ENCODE measurements at places on chromosomes 13 and 19. TPM values are rescaled to one million over a fixed set of nuclear protein-coding genes. Genes with fewer than 3 reads are reported as not detected.

The DCT gene
- not detected for total RNA-seq

The ZNF93 gene
- 2.7 TPM for total RNA-seq

GRCh38 chr13:87089391-87089790, 581.8 kb upstream of the SLITRK5 start:
- DNase-seq: peak; percentile 54

DNA sequence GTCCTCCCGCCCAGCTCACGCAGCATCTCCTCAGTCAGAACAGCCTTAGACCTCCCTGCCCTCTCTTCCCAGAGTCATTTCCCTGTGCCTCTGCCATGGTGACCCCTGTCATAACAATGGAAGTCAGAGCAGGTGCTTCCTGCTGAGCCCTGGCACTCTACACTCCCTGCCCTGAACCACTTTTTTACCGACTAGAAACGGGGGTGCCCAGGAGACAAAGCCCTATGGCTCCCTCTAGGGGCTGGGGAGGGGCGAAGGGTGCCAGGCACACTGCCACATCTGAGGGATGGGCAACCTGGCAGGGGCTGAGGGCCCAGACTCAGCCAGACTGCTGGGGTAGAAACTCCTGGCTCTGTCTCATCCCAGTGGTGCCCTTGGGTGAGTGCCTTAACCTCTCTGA, 16.4 kb downstream of the ZNF574 start:
- DNase-seq: no peak

- DNase-seq: no peak
Observed at GRCh38 chr19:58551577-58552471, 3.1 kb downstream of the CHMP2A start.
